ENCODE measurements at places on chromosomes 7 and 10.

DNA sequence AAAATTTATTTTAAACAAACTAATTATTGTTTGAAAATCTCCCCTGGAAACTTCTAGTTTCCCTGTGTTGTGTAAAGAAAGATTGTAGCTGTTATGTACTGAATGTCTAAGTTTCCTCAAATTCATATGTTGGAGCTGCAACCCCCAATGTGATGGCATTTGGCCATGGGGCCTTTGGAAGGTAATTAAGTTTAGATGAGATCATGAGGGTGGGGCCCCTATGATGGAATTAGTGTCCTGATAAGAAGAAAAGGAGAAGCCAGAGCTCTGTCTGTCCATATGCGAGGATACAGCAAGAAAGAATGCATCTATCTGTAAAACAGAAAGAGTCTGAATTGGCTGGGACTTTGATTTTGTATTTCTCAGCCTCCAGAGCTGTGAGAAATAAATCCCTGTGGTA, 179.5 kb downstream of the STK31 start:
- DNase-seq = no peak

GRCh38 chr10:4691776-4692175, 134.2 kb upstream of the AKR1E2 start:
- no peak for DNase-seq

DNA sequence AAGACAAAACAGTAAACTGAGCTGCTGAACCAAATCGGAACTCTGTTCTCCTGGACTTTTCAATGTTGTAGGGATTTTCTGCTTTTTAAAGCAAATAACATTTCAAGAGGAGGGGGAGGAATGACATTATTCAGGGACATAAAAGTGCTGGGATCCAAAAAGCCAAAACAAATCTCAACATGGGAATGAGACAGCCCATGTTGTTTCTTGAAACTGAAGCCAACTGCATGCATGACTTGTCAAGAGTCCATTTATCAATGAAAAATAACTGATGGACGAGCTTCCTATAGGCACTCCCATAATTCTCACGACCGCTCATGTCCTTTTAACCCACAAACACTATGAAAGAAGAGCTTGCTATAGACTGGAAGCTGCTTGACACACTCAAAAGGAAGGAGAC, 27.8 kb downstream of the FAM53B start:
- DNase-seq = no peak

- DNase-seq = no peak
Observed at GRCh38 chr7:106599343-106599698, 61.6 kb downstream of the CCDC71L start.

GRCh38 chr7:45704683-45705016, 130.5 kb downstream of the ADCY1 start:
- no peak for DNase-seq

GRCh38 chr7:102912742-102913141, at the start of gene LRRC17:
LRRC17 (plus strand) TSS chr7:102913000; CDS start chr7:102933914, 20,914 bp downstream.
- DNase-seq = no peak

GRCh38 chr10:91208642-91209041, 11.8 kb upstream of the PCGF5 start:
- no peak for DNase-seq

GRCh38 chr10:10317151-10317550, 700.5 kb upstream of the CELF2 start:
- DNase-seq = no peak

DNA sequence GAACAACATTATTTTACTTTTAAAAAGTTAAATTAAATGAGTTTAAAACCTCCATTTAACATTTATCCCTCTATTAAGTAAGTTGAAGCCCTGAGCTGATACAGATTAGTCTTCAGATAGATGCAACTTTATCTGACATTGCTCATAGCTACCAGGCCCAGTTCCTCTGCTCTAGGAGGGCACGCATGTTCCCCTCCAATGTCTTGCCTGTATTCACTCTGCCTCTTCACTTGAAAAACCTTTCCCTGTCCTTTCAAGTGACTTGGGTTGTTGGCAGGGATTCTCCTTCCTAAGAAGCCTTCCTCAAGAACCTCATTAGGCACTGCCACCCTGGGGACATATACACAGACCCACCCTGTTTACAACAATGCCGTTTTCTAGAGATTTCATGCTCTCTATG, 270.4 kb downstream of the RELN start:
- DNase-seq = no peak

DNA sequence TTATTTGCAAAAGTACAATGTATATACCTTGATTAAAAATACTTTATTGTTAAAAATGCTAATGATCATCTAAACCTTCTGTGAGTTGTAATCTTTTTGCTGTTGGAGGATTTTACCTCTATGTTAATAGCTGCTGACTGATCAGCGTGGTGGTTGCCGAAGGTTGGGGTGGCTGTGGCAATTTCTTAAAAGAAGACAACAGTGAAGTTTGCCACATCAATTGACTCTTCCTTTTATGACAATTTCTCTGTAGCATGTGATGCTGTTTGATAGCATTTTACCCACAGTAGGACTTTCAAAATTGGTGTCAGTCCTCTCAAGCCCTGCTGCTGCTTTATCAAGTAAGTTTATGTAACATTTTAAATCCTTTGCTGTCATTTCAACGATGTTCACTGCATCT, 16.9 kb upstream of the ENTPD1 start:
- no peak for DNase-seq

DNA sequence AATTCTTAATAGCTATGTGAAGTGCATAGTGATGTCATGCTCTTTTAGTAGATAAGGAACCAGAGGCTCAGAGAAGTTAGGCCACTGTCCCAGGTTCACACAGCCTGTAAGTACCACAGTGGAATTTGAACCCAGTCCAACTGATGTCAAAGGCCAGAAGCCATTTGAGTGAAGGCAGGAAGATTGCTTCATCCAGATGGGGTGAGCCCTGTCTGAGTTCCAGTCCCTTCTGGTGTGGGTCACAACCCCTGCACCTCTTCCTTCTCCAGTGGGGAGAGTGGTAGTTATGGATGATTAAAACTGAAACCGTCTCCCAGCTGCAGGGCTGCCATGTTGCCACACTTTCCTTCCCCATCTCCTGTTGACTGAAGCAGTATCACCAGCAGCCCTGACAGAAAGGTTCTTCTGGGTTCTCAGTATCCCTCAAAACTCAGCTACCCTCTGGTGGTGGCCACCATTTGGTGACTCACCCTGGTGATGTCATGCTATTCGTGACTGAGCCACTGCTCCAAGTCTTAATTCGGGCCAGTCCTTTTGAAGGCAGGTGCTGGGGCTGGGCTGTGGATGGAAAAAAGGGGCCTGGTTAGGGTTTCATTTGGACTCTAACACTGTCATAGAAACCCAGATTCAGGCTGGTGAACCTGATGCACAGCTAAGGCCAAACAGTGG, 1.5 kb upstream of the C10orf95 start:
- peak; percentile 72 for DNase-seq

DNA sequence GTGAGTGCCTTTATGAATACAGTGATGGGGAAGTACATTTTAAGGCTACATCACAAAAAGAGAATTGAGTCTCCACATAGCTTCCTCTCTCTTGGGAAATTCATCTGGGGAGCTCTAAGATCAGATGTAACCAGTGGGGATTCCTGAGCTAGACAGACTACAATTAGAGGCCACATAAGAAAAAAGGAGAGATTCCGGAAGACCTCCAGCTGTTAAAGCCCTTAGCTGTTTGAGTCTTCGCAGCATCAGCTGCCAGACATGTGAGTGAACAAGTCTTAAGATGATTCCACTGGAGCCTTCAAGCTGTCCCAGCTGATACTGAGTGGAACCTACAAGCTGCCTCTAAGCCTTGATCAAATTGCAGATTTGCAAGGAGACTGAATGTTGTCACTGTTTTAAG, 448.5 kb downstream of the NXPH1 start:
- DNase-seq = no peak

- no peak for DNase-seq
Observed at GRCh38 chr10:34022195-34022594, 687.7 kb upstream of the NRP1 start.

DNA sequence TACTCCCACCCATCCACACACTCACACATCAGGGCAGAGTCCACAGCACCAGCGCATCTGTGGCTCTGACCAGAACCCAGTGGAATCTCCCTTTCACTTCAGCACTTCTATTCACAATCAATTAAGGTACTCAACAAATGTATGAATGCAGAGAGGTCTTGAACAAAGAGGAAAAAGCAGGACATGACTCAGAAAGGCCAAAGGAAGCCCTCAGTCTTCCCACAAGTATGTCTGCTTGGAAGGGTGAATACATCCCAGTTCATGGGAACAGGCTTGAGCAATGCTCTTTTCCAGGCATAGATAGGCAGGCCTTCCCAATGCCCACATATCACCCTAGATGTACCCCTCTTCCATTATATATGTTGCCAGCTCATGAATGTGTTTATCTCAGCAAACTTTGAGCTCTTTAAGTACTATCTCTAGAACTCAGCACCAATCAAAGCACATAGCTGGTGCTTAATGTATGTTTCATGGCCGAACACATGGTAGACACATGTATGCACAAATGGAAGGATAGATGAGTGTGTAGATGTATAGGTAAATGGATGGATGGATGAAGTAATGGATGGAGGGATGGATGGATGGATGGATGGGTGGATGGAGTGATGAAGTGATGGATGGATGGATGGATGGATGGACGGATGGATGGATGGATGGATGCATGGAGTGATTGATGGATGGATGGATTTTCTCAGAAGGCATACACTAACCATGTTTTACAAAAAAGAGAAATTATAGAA, 507.6 kb downstream of the GRID1 start:
- no peak for DNase-seq

- no peak for DNase-seq
Observed at GRCh38 chr10:13853854-13854253, 267.1 kb downstream of the PRPF18 start.

DNA sequence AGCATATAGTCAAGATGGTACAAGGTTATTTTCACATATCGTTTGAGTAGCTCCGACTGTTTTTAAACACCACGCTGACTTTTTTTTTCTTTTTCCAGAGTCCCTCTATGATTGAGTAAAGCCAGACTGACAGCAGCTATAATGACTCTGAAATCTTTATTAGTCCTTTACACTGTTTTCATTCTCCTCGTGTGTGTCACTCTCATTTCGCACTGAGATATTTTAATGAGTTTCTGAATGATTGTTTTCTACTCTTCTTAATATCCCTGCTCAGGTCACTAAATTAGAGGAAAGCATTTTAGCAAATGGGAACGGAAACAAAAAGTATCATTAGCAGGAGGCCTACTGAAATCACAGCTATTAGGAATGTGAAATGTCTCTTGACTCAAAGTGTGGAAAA, 162.3 kb upstream of the MTPN start:
- no peak for DNase-seq

DNA sequence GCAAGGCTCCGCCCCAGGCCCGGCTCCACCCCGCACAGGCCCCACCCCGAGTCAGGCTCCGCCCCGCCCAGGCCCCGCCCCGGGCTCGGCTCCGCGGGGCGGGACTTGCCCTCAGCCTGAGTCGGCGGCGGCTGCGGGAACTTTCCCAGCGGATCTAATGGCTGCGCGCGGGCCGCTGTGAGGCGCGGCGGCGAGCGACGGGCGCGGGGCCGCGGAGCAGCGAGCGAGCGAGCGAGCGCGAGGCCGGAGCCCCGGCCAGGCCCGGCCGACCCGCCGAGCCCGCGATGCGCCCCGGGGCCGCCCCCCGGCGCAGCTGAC, at the start of gene INPP5A:
TSS of gene INPP5A (plus strand) at position 104 of the 318 bp plus-strand sequence. CDS start 310 bp downstream, outside the sequence.
- no peak for DNase-seq

DNA sequence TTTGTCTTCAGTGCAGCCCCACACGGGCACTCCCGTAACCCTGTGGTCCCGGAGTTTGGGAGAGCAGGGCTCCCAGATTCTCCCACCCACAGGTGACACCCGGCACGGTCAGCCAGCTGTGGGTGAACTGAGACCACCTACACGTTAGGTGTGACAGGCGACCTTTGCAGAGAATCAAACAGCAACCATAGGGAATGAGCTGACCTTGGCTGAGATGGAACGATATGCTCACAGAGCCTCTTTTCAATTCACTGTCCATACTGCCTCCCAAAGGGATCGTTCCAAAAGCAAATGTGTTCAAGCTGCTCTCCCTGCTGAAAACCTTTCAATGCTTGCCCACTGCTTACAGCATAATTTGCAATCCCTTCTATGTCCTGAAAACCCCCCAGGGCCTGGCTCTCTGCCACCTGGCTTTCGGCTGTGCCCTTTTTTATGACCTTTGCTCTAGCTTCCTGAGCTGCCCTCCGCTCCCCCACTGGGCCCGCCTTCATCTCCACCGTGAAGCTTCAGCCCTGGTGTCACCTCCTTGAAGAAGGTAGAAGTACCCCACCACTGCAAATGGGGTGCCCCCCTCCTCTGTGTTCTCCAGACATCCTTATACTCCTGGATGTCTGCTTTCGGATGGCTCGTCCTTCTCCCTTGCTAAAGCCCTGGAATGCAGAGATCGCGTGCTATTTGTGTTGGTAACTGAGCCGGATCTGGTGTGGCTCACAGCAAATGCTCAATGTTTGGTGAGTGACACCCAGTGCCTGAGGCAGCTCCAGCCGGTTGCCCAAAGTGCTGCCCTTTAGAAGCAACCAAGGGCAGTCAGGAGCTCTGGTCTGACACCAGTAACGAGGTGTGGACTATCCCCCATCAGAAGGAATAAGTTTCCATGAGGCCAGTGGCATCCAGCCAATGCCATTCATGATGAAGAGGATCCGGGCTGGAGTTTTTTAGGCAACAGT, 90.4 kb downstream of the KIAA1549 start:
- DNase-seq = no peak

DNA sequence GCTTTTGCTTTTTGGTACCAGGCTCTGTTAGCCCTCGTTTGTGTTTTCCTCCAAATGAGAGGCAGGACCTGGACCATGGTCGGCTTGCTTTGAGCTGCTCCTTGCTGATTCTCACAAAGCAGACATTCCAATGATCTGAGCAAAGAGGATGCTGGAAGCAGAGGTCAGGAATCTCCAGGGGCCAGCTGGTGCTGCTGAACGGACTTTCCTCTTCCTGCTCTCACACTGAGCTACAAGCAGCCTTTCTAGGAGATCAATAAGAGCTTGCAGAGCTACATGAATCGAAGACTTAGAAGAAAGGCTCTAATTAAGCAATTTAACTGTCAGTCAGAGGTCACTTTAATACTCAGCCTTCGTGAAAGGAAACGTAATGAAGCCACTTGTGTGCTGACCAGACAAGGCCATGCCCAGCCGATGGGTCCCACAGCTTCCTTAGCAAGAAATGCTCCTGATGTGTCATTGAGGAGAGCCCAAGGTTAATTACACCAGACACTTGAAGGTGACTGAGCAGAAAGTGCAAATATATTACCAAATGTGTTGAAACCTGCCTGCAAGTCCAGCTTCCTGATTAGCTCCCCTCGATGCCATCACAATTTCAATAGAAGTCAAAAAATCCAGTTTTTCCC, 151.3 kb upstream of the RSU1 start:
- DNase-seq = peak; percentile 82

GRCh38 chr7:1083729-1084657, 3.9 kb upstream of the GPER1 start:
- DNase-seq = no peak

All from MG63 (cell line).